ENCODE measurements at places on chromosomes 13 and 19.
A peak's percentile ranks its signal among the peaks of the same experiment; 100 is the strongest.

DNA sequence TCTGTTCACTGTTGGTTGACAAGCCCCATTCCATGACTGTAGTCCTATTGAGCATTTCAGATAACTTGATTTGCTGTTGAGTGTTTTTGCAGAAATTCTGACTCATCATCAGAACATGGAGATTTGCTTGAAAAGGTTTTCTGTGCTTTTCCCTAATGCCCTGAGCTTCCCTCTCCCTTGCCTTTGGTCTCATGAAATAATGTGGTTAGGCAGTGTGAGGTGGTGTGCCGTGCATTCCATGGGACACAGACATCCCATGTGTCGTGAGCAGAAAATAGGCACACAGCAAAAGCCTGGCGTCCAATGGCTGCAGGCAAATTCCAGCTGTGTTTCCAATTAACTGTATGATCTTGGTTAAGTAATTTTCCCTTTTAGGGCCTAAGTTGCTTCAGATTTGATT is 197.4 kb downstream of the DLEU7 start:
- no peak for DNase-seq

GRCh38 chr19:662962-663681 is at the start of gene RNF126:
Gene RNF126, minus strand, starts transcription at chr19:663214. Its CDS starts 93 bp downstream, at chr19:663121.
- DNase-seq, result peak; percentile 95

DNA sequence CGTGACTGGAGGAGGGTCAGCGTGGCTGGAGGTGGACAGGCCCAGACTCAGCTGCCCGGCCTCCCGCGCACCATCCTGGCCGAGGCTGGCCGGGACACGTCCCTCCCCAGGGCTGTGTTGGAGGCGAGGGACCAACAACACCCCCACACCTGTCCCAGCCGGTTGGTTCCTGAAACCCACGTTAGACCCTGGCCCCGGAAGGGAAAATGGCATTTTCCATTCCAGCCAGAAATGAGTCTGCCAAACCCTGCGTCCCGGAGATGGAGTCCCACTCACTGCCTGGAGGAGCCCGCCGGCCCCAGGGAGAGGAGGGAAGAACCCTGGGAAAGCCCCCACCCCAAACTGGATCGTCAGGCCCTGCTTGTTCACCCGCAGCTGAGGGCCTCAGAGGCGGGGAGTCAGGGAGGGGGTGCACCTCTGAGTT is 4.8 kb upstream of the WDR18 start:
- no peak for DNase-seq

GRCh38 chr13:80337288-80338081 is 3.4 kb downstream of the SPRY2 start:
- DNase-seq, result no peak

GRCh38 chr13:98273067-98273823 is 96.2 kb upstream of the RNF113B start:
- DNase-seq, result no peak

- no peak for DNase-seq
Measured at GRCh38 chr19:47615230-47615629, 6.3 kb downstream of the BICRA start.

DNA sequence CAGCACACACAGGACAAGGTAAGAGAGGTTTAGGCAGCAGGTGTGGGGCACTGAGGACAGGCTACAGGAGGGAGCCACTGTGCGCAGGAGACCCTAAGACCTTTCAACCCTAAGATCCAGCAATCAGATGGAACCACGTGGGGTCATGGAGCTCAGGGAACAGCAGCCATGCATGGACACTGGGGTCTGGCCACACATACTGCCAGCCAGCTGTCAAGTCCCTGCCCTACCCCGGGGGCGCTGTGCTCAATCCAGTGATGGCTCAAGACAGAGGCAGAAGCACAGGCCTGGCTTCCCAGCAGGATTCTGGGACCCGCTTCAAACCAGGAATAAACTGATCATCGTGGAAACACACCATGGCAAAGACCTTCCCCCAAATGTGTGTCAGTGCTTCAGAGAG is 25.5 kb upstream of the EPHX3 start:
- no peak for DNase-seq

DNA sequence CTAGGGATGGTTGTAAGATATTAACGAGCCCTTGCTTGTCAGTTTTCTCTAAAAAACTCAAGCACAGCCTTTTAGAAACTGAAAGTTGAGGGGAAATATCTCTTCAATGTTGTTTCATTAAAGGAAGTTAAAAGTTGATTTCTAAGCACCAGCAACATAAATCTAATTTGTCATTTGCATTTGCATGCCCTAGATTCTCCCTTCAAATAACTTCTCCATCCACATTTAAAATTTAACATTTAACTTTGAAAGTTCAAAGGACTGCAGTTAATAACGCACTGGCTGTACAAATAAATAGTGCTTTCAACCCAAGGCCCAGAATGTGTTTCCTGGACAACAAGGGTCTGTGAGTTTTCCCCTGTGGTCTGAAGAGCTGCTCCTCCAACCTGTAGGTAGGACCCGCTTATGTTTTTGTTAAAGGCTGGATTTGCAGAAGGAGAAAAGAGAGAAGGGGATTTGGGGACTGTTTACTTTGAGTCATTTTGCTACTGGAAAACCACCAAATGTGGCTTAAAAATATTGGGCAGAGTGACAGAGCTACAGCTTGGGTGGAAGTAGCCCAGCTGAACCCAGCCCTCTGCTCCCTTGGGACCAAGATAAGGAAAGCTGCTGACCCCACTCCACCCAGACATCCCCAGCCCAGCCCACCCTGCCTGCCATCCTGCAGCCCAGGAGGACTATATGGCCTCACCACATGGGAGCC is 39.8 kb downstream of the TNFRSF19 start:
- no peak for DNase-seq

DNA sequence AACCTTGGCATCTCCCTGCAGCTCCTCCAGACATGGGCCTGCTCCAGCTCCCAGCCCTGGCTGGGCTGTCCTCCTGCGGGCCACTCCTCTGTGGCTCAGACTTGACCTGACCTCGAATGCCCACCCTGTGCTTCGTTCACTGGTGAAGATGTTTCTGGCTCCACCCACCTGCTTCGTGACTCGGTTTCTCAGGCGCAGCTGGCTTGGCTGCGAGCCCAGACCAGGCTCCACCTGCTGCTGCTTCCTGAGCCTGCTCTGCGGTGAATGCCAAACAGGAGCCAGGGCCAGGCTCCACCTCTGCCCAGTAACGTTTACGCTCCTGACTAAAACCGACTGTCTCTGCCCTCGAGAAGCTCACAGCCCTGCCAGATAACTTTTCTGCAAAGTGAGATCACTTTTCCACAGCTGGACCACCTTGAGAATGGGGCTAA is 8.9 kb upstream of the RSPH6A start:
- no peak for DNase-seq

- DNase-seq, result peak; percentile 79
Measured at GRCh38 chr13:110819203-110820014, 95.5 kb downstream of the ANKRD10 start.

Measured in activated T-cell treated with anti-CD3 and anti-CD28 coated beads, Interleukin-2, amount 50 U/mL, for 1 hour (primary cell).